ENCODE measurements at places on chromosomes 12 and 14.

DNA sequence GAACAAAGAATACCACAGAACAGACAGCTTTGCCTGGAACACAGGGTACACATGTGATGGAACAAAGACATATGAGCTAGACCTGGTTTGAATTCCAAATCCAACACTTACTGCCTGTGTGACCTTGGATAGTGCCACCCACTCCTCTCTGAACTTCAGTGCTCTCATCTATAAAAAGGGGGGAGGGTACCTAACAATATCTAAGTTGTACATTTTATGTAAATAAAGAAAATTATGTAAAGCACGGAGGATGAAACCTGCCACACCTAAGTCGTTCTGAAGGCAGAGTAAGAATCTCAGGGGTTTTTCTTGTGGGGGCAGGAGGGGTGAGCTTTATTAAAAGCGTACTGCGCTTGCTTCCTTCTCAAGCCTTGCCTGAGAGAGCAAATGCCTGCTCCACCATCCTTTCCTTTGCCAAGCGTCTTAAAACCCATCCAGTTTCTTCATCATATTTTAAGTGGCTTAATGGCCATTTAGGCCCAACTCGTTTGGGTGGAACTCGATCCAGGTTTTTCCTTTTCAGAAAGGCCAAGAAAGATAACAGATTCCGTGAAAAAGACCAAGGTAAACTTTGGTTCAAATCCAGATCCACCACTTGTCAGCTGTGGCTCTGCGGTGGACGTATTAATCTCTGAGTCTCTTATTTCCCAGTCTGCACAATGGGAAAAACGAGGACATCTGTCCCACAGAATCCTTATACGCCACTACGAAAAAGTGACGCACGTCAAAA, 946 bp downstream of the DDX24 start:
- DNase-seq, result peak; percentile 39

GRCh38 chr12:57552835-57553313, 3.0 kb downstream of the KIF5A start:
- no peak for DNase-seq

DNA sequence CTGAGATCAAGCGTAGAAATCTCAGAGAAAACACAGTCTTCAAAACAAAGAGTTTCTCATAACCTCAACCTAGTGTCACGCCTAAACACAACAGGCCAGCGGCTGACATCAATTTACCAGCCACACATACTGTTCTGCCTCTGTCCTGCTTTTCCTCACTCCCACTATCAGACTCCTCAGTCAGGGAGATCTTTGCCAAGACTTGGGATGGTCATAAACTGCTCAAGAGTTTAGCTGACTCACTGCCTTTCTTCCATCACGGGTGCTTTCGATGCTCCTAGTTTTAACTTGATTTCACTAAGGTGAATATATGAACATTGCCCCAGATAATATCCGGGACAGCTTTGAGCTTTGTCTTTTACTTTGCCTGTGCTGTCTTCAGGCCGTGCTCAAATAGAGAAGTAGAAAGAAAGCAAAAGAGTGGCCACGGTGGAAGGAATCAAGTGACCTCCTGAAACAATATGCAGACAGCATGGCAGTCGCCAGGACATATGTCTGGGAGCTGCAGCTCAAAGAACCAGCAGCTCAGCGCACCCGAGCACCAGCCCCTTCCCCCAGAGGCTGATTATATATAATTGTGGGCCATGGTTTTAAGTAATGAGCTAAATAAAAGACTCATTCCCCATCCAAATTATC, 12.1 kb downstream of the MDM1 start:
- no peak for DNase-seq

- no peak for DNase-seq
These were observed 18.2 kb downstream of the PTGER2 start for GRCh38 chr14:52332269-52332668.

- DNase-seq, result no peak
These were observed 38.3 kb downstream of the NIN start for GRCh38 chr14:50792634-50793068.

Data from CD4-positive, alpha-beta T cell treated with Interleukin-10 for 1 hour (primary cell).